ENCODE measurements at places on chromosomes 2 and 18. TPM values are rescaled to one million over a fixed set of nuclear protein-coding genes. Genes with fewer than 3 reads are reported as not detected.

- no peak for ATAC-seq
Observed at GRCh38 chr2:202831242-202832220, 40.0 kb downstream of the ICA1L start.

DNA sequence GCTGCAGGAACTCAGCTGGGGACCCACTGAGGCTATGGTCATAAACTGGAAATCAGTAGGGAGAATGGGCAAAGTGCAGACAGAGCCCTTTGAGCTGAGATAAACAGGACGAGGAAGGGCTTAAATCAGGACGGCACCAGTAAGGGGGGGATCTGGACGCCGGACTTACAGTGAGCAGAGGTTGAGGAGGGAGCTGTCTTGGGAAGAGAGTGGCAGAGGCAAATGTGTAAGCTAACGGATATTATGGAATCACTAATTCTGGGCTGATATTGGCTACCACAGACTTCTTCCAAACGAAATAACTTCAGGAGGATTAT, 539 bp downstream of the CYP27A1 start:
- ATAC-seq: peak; percentile 35

Gene TXNDC2
- total RNA-seq: 0.96 TPM

Gene ASB18
- not detected for total RNA-seq

DNA sequence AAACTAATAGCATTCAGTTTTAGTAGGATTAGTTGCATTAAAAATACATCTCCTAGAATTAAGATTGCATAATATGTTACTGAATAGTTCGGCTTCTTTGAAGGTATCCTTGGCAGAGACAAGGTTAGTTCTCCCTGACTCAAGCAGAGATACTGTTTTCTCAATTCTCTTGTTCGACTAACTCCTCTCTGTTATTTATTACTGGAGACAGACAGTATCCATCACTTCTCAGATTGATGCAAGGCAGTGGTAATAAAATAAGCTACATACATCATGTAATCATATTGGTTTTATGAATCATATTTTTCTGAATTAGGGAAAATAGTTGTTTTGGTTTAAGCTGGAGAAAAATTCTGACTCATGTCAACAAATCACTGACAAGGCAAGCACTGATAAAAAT, 134.8 kb downstream of the SLC8A1 start:
- ATAC-seq: no peak

- peak; percentile 98 for ATAC-seq
Observed at GRCh38 chr2:206159346-206160124, at the start of the genes EEF1B2 and NDUFS1. TSS of gene EEF1B2 (plus strand) at chr2:206159895. CDS start at chr2:206159980, 85 bp downstream. TSS of gene NDUFS1 (minus strand) at chr2:206159444. CDS start at chr2:206153678, 5,766 bp downstream.

Data from gastroesophageal sphincter (tissue), 4 donors.